ENCODE measurements at places on chromosomes 7 and 10.

- no peak for DNase-seq
Observed at GRCh38 chr7:99837649-99838361, 10.0 kb downstream of the CYP3A43 start.

- DNase-seq, result peak; percentile 28
Observed at GRCh38 chr7:142385491-142386340, 127.9 kb upstream of the PRSS58 start.

GRCh38 chr7:33592718-33593117 lies 312.6 kb upstream of the BMPER start:
- no peak for DNase-seq

GRCh38 chr10:72407471-72407870 lies 52.8 kb upstream of the DNAJB12 start:
- DNase-seq, result no peak

- DNase-seq, result no peak
Observed at GRCh38 chr10:122140461-122140902, 130.6 kb upstream of the BTBD16 start.

GRCh38 chr7:29276199-29276598 lies 81.6 kb downstream of the CHN2 start:
- DNase-seq, result no peak

DNA sequence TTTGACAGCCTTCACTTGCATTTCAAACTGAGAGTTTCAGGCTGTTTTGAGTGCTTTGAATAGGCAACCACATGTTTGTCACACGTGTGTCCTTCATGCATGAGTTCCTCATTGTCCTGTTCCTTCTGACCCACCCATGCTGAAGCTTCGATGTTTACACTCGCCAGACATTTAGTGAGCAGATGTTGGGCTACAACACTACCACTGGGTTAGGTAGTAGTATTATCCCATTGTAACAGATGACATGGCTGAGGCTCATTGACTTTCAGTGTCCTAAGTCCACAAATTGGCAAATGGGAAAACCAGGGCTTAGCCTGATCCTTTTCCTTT lies 456.1 kb downstream of the PHTF2 start:
- no peak for DNase-seq

DNA sequence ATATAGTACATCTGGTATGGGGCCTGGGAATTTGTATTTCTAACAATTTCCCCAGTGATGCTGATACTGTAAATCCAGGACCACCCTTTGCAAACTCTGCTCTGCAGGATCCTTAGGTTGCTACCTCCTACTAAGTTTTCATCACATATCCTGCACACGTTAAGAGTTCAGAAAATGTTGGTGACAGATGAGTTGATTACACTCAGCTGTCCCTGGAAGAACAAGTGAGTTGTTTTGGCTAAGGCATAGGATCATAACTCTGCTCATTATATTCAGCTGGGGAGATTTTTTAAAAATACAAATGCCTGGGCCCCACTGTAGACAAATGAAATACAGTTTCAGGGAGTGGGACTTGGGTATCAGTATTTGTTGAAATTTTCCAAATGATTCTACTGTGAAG lies 274.6 kb upstream of the HABP2 start:
- DNase-seq, result no peak

- DNase-seq, result no peak
Observed at GRCh38 chr10:69744971-69745370, 56.7 kb upstream of the COL13A1 start.
